Omental fat pad (tissue), 4 donors: ENCODE measurements at places on chromosomes 7 and 10. TPM values are rescaled to one million over a fixed set of nuclear protein-coding genes. Genes with fewer than 3 reads are reported as not detected.

DNA sequence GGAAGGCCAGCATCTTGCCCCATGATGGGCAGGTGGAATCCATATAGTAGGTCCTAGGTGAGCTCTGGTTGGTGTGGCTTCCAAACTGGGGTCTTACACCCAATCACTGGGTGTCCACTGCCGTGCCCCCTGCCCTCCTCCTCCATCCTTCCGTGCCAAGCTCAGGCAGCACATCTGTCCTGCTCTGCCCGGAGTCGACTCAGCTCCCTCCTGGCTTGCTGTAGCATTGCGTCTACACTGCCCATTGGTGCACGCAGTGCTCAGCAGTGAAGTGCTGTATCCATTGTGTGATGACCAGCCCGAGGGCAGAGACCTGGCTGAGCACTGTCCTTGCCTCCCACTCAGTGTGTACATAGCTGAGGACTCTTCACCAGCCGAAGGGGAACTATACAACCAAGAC lies 148.4 kb downstream of the ADAM12 start:
- no peak for DNase-seq

DNA sequence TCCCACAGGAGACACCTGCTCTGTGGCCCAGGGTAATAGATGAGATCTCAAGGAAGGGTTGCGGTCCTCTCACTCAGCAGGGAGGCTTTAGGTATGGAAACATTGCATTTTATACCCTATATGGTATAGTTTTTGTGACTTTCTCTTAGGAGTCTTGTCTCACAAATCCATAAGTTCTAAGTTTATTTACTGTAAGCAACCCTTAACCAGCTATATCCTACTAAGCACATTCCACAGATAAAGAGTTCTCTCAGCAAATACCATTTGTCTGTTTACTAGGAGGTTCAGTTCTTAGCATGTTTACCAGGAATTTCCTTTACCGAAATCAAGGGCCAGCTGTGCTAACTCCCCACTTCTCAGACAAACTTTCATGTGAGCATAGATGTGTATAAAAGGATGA lies 66.9 kb downstream of the ANLN start:
- no peak for DNase-seq

DNA sequence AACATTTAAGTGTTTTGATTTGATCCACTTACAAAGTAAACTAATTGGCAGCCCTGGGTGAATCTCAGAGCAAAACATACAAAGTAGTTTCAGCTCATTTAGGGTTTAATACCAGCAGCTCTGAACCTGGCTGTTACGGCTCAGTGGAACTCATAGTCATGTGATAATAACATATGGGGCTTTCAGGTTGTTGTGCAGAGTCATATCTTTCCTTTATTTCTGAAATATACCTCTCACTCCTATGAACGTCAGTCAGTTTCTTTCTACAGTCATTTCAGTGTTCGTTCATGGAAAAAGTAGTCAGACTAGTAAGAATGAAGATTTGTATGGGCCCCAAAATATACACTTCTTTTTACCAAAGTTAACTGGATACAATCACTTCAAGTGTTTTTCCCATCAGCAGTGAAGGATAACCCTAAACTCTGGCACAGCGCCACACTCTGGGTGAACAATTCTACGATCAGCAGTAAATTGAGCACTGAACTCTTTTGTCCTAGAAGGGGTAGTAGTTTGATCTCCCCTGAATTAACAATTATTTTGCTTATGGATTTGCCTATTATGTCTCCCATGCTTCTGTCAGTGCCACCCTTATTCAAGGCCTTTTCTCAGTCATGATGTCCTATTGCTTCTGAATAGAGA lies 218.6 kb downstream of the THSD7A start:
- DNase-seq: no peak

The CAPZA2 gene
- total RNA-seq: 115 TPM

DNA sequence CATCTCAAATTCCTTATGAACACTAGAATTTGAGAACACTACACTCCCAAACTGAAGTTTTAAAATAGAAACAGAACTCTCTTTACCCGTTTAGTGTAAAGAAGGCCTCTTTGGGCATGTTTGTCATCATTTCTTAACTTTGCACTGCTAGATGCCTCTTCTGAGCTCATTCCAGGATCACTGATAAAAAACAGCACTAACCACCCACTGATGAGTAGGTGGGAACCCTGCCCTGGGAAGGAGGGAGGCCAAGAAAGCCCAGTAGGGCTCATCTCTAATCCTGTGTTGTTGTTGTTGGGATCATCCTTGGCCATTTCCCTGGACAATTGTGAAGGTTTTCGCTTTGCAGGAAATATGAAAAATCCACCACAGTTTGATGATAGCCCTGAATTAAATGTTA lies 68.2 kb downstream of the CUBN start:
- no peak for DNase-seq

DNA sequence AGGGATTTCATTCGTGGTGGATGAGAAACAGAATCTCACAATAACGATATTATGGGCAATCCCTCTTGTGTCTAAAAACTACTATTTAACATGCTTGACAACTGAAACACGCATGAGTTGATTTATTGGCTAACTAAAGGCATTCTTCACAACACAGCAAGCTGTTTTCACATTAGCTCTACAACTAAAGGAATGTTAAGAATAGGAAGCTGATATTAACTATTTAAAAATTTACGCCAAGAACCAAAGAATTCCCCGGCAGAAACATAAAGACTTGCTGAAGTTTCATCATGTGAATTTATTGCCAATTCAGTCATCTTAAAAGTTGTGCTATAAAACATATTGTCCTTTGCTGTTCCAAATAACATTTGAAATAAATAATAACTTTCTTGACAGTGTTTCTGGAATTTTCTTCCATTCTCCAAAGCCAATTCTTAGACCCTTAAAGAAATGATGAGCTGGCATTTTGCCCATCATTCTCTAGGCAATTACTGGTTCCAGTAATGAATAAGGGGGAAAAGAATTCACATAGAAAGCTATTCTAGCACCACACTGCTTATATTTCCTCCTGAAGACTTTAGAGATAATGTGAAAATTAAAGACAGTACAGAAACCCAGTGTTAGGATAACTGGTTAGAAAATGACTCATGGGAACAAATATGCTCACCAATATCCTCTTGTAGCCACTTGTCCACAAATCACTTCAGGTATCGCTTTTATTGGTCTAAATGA lies 233.1 kb downstream of the PARD3 start:
- DNase-seq: no peak

The SEPHS1 gene
- total RNA-seq: 37.1 TPM

DNA sequence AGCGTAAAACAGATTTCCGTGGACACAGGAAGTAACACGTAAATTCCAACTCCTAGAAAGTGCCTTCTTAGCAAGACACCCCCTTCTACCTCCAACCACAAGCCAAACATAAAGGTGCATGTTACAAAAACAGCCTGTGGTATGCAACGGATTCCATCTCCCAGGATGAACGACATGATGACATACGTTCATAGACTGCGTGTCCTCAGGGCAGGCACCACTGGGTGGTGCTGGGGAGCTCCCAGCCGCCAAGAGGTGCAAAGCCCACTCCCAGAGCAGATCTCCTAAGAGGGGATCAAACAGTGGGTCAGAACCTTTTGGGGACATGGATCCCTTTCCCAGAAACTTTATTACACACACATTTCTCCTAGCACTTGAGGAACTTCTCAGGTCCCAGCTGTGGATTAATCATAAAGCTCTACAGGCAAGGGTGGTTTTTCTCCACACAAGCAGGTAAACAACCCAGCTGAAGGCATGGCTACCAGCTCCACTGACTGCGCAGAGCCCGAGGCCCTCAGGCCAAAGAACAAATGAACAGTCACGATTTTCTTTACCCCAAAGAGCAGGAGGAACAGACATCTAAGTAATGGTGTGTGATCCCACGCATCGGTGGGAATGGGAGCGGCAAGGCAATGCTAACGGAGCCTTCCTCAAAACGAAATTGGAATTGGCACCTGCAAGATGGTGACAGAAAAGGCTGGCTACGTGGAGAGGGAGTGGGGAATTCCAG lies 13.8 kb downstream of the PSAP start:
- DNase-seq: no peak

The HTR5A gene
- total RNA-seq: not detected

GRCh38 chr7:4018601-4019316 lies 663.3 kb upstream of the FOXK1 start:
- no peak for DNase-seq

The MOGAT3 gene
- not detected for total RNA-seq

DNA sequence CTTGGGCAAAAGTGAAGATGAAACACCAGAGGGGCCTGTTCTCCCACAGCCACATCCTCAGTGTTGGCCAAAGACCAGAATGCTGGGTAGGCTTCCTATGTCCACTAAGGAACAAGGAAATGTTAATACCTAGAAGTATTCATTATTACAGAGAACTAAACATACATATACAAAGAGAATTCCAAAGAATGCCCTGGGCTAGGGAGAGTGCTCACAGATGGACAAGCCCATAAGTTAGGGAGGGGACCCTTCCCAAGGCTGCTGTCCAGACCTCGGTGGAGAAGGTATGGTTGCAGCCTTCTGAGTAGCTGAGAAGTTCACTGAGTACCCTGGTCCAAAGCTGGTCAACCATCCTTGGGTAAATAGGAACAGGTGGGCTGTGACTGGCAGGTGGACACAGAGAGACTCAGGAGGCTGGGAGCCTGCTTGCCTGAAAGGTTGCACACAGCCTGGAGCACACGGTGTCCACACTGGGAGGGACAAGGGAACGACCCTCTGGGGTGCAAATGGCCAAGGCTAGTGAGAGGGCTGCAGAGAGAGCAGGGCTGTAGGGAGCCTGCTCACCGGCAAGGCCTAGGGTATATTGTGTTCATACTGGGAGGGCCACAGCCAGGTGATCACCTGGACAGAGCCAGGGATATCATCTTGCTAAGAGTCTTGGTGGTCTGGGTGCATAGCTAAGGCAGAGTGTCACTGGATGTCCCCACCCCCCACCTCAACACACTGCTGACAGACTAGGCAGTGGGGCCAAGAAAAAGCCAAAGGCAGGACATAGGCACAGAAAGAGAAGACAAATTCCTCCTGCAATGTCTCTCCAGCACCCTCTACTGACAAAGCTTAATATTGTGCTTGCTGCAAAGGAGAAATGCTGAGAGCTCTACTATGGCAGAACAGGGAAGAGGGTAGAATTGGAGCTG lies 40.3 kb downstream of the CPVL start:
- DNase-seq: no peak

DNA sequence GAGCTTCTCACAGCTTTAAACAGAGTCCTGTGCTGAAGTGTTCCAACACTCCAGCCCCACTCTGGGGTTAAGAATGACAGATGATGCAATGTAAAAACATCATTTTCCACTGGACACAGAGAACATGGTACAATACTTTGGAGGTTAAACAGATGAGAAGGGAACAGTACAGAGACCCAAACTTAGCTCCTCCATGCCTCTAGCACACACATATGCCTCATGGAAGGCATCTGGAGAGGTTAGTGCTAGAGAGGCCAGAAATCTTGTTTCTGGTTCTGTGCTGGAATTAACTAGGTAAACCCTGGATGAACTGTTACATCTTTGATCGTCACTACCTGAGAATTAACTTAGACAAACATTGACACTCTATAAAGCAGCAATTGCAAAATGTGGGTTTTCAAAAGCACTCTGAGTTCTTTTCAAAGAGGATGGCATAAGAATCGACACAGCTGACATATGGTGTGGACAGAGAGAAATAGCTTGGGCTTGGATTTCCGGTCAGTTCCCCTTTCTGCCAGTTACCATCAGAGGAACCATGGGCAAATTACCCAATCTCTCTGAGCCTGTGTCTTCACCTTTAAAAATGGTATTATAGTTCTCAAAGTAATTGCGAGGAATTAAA lies 81.9 kb downstream of the KCNMA1 start:
- DNase-seq: no peak

- no peak for DNase-seq
These were observed 28.4 kb downstream of the JMJD1C start for GRCh38 chr10:63437116-63437949.

DNA sequence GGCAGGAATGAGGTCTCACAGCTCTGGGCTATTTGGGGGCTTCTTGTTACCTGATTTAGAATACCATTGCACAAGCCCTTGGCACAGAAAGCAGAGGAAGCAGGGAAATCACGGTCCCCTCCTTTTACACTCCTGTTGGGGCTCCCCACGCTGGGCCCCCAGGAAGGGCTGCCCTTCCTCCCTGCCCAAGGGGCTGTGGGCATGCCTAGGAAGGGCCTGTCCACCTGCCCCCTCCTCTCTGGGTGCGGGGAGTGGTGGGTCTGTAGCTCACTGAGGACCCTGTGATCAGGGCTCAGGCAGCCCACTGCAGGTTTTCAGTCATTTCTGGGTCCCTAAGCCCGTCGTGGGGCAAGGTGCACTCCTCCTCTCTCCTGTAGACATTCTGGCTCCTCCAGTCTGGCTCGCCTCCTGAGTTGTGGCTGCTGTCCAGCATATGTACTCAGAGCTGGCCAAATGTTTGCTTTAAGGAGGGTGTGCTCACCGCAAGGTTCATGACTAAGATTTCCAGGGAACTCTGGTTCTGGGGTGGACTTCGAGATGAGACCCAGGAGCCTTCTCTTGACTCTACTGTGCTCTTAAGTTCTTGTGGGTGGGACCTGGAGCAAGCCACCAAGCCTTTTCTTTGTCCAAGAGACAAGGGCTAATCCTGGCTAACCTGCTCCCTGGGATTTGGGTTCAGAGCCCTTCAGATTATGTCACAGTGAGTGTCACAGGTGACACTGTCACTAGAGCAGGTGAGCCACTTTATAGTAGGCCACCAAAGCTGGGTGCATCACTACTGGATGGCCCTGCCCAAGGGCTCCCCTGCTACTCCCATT lies 56.0 kb downstream of the TACR2 start:
- no peak for DNase-seq

- no peak for DNase-seq
These were observed 4.3 kb downstream of the DAGLB start for GRCh38 chr7:6443372-6443941.

- no peak for DNase-seq
These were observed 183.2 kb downstream of the SEM1 start for GRCh38 chr7:96526496-96526895.

- no peak for DNase-seq
These were observed 453.4 kb upstream of the PODXL start for GRCh38 chr7:132009778-132010177.

- DNase-seq: no peak
These were observed 171.2 kb upstream of the CELF2 start for GRCh38 chr10:10846504-10846900.

DNA sequence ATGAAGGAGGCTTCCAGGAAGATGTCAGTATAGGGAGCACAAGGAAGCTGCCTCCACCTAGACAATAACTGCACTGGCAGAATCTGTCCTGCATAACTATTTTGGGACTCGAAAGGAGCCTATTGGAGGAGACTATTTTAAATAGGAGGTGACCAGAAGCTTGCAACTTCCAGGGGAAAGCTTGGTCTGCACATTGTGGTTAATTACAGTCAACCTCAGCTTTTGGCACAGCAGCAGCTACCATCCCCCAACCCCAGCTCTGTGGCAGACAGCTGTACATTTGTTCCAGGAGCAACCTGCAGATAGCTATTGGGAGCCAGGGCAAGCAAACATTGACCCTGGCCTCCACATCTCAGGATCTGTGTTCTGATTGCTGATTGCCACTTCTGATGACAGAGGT lies 46.3 kb upstream of the NANOS1 start:
- DNase-seq: no peak
